Central memory CD4-positive, alpha-beta T cell (primary cell): ENCODE measurements at places on chromosomes 12 and 14.
A peak's percentile ranks its signal among the peaks of the same experiment; 100 is the strongest.

DNA sequence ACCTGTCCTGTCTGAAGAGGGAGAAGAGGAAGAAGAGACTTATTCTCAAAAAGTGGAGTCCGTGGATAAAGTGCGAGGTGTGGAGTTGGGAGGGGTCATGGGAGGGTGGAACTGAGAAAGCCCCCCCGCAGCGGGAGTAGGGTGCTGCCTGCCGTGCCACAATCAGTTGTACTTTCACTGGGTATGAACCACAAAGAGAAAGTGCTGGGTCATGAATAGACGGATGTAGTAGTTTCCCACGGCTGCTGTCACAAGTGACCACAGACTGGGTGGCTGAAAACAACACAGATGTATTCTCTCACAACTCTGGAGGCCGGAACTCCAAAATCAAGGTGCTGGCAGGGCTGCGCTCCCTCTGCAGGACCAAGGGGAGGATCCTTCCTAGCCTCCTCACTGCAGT, 5.5 kb downstream of the DNAH10 start:
- no peak for DNase-seq

GRCh38 chr12:49864798-49865090, 21.8 kb upstream of the BCDIN3D start:
- no peak for DNase-seq

- no peak for DNase-seq
Observed at GRCh38 chr14:92556255-92556741, 42.7 kb downstream of the RIN3 start.

GRCh38 chr14:100261621-100262020, 22.7 kb downstream of the YY1 start:
- DNase-seq, result no peak

- no peak for DNase-seq
Observed at GRCh38 chr12:13004361-13004760, 4.3 kb upstream of the HEBP1 start.

DNA sequence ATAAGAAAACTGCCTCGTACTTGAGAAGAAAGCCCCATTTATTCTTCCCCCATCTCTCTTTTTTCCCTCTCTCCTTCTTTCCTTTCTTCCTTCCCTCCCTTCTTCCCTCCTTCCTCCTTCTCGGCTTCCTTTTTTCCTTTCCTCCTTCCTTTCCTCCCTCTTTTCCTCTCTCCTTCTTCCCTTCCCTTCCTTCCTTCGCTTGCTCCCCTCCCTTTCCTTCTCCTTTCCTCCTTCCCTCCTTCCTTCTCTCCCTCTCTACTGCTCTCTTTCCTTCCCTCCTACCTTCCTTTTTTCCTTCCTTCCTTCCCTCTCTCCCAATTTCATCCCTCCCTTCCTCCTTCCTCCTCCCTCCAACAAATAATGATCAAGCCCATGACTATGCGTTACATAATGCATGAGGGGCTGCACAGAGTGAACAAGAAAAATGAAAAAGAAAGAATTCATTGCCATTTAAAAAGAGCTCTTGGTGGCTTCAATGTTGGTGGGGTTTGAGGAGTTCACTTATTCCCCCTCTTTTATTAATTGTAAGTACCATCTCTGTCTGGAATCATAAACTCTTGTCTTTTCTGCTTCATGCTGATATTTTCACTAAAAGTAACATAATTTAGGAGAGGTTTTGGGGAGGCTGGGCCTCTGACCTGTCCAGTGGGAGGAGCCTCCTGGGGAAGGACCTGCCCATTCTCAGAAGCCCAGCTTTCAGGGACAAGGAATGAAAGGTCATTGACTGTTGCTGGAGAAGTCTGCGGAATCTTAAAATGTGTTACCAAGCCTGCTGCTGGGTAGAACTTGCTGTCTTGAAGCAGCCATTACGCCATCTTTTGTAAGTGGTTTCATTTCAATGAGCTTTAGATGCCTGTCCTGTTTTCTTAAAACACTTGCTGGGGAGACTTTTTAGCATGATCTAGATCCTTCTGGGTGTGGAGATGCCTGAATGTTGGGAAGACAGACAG, 144.3 kb downstream of the CHST11 start:
- DNase-seq, result no peak

GRCh38 chr12:107441665-107442300, 243.8 kb upstream of the PWP1 start:
- no peak for DNase-seq

DNA sequence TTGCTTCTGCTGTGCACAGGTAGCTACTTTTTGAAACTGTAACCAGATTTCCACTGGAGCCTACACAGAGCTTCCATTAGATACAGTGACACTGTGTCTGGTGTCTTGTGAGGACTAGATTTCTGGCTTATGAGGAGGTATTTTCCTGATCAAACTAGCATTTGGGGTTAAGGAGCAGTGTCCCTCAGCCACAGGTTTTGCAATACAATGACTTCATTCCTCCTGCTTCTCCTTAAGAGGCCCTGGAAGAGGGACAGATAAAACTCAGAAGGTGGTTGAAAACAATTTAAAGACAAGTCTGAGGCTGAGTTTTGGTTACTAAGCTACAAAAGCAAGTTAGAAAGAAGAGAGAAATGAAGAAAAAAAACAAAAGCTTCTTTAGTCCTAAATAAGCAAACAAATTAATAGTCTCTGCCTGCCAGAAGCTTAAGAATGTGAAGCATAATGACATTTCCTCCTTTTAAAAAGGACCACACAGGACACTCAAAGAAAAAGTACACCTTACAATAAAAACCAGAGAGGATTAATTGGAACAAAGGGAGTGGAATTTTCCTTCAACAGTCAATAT, 53.0 kb downstream of the PKP2 start:
- no peak for DNase-seq

- peak; percentile 93 for DNase-seq
Observed at GRCh38 chr14:64540208-64541202, at the start of gene HSPA2. HSPA2 (plus strand) TSS chr14:64540741; CDS start chr14:64540850, 109 bp downstream.

- no peak for DNase-seq
Observed at GRCh38 chr12:2023365-2023764, 19.1 kb upstream of the DCP1B start.

- no peak for DNase-seq
Observed at GRCh38 chr12:132392389-132393244, 63.2 kb upstream of the GALNT9 start.

DNA sequence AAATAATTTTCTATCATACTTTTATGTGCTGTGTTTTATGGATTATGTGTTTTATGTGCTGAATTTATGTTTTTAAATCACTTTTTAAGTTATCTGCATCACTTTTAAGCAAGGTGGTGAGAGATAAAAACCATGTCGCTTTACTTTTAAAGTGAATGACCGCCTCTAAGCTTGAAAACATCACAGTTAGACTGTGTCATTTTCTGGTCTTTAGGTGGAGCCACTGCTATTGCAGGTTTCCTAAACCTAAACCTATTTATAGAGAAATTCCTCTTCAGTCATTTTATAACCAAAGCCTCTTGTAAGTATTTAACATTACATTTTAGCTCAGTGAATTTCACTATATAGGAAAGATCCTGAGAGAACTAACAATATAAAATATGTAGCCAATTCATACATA, 21.0 kb upstream of the MDM2 start:
- DNase-seq, result no peak

GRCh38 chr14:48914382-48914781, 671.8 kb downstream of the RPS29 start:
- no peak for DNase-seq

DNA sequence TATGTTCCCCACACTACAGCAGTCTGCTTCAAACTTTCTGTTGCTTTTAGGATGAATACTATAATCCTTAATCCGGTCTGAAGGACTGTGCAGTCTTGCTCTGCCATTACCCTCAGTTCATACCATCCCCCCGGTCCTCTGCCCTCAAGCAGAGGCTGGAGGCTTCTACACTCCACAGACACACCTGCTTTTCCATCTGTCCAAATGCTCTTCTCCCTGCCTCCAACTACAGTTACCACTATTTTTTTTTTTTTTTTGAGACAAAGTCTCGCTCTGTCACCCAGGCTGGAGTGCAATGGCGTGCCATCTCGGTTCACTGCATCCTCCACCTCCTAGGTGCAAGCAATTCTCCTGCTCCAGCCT, 19.3 kb upstream of the KCNH3 start:
- DNase-seq, result no peak

- no peak for DNase-seq
Observed at GRCh38 chr14:104134061-104134965, 4.1 kb upstream of the KIF26A start.

- DNase-seq, result no peak
Observed at GRCh38 chr12:130226126-130226525, 63.9 kb downstream of the FZD10 start.

- DNase-seq, result no peak
Observed at GRCh38 chr14:103641161-103641560, 12.2 kb downstream of the KLC1 start.

DNA sequence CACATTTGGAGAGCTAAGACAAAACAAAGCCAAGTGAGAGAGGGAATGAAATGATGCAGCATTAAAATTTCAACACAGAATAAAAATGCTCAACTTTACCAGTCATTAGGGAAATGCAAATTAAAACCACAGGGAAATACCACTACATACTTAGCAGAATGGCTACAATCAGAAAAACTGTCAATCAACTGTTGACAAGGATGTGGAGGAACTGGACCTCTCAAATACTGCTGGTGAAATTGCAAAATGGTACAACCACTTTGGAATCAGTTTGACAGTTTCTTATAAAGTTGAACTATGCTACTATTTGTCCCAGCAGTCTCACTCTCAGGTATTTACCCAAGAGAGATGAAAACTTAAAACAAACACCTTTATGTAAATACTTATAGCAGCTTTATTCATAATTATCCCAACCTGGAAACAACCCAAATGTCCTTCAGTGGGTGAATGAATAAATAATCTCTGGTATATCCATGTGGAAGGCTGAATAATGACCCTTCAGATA, 43.8 kb upstream of the KTN1 start:
- no peak for DNase-seq

DNA sequence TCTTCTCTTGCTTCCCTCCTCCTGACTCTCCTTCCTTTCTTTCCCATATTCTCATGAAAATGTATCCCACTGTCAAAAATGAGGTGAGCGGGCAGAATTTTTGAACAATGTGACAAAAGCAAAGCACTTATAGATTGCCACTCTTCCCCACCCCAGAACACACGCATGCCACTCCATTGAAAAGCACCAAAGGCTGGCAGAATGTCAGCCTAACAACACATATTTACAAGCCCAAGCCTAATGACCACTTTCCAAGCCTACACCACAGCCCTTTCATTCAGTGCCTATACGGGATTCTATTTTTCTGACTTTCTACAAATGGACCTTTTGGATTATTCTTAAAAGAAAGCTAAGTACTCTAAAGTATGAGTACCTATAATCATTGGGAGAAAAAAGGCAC, 62.9 kb upstream of the METAP2 start:
- no peak for DNase-seq

DNA sequence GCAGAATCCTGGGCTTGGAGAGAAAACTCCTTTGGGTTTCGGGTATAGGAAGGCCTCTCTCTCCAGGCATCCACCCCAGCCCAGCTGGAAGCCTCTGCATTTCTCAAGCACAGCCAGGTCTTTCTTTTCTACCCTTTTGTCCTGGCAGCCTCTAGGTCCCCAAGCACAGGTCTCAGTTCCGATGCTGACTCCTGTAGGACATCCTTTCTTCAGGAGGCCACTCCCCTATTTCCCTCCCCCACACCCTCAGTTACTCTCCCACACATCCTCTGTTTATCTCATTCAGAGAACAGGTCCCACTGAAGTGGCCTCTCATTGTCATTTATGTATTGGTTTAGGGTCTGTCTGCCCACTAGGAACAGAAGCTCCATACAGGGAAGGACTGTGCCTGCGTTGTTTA, 352.6 kb downstream of the VRK1 start:
- no peak for DNase-seq

GRCh38 chr14:36517242-36518030, 2.6 kb downstream of the NKX2-1 start:
- no peak for DNase-seq

DNA sequence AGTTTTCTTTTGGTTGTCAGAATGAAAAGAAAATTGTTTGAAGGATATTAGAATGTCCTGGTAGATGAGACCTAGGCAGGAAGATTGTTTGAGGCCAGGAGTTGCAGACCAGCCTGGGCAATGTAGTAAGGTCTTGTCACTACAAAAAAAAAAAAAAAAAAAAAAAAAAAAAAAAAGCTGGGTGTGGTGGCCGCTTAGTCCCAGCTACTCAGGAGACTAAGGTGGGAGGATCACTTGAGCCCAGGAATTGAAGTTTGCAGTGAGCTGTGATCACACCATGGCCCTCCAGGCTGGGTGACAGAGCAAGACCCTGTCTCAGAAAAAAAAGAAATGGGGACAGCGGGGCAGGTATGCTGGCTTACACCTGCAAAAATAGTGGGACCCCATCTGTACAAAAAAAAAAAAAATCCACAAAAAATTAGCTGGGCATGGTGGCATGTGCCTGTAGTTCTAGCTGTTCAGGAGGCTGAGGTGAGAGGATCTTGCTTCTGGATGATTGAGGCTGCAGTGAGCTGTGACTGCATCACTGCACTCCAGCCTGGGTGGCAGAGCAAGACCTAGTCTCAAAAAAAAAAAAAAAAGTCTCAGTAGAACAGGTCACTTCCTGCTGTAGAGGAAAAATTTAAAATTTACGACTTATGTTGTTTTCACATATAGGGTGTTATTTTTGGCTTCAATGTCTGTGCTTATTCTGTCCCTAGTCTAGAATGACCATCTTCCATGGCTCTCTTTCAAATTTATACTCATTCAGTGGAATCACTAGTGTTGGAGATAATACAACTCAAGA, 70.7 kb downstream of the PPHLN1 start:
- DNase-seq, result no peak

- DNase-seq, result no peak
Observed at GRCh38 chr14:38616959-38617358, 361.1 kb upstream of the CLEC14A start.

DNA sequence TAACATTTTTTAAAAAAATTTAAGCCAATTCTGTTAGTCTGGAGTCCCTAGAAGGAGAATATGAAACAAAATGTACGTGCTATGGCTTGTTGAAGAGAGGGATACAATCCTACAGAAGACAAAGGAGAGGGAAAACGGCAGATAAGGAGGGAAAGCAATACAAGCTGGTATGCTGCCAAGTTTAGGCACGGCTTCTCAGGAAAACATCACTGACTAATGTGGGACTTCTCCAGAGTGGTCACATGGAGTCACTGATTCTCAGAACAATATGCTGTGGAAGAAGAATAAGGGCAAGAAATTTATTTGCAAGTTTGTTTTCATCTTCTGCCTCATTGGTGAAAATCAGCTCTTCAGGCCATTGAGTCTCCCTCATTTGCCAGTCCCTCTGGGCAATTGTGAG, 22.9 kb upstream of the NR1H4 start:
- DNase-seq, result no peak

- DNase-seq, result peak; percentile 61
Observed at GRCh38 chr14:96741151-96741977, 55.8 kb upstream of the VRK1 start.

- no peak for DNase-seq
Observed at GRCh38 chr14:100110816-100111215, 45.6 kb downstream of the EVL start.

DNA sequence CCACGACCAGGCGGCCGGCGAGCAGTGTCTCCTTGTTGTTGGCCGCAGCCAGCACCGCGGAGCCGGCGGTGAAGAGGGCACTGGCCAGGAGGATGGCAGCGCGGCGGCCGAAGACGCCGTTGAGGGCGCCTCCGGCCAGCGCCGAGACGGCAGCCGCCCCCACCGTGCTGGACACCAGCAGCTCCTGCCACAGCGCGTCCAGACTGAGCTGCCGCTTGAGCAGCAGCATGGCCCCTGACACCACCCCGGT, 691 bp downstream of the SLC2A13 start:
- no peak for DNase-seq
